AML-193 (cell line): ENCODE measurements at places on chromosomes 16 and 17.

- DNase-seq: no peak
These were observed 5.3 kb downstream of the PAQR4 start for GRCh38 chr16:2974319-2975056.

DNA sequence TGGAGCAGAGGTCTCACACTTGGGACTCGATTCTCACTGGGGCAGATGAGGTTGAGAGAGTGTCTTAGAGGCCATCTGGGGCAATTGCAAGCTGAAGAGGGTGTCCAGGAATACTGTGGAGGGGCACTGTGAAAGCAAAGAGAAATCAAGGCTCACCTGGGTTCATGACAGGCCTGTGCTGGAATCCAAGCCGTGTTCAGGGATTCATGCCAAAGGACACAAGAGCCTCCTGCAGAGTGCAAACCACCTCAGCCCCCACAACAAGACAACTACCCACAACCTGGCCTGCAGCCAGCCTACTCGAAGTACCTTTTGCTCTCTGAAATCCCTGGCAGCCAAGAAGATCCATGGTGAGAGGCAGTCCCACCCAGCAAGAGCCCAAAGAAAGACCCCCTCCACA is 2334.2 kb downstream of the TP53TG3F start:
- no peak for DNase-seq

- no peak for DNase-seq
These were observed 34.5 kb upstream of the MEOX1 start for GRCh38 chr17:43695970-43696865.

DNA sequence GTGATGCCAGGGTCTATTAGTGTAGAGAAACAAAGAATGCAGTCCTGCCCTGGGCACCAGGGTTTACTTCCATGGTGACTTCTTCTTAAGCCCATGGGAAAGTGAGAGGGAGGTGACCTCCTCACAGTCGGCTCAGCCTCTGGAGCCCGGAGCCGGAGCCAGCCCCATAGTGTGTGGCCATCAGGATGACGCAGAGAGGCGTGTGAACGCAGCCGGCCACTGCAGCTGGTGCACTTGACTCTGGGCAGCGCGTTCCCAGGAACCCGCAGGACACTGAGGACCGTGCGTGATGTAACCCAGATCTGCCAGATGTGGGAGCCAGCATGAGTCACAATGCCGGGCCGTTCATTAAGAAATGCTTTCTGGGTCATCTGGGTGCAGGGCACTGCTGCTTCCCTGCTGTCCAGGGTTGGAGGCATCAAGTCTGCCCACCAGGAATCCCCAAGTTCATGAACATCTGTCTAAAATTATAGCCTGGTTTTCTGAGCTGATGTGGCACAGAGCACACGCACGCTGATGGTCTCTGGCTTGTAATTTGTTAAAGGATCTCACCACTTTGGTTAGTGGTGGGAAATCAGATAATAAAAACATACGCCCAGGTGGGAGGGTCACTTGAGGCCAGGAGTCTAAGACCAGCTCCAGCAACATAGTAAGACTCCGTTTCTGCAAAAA is 114.1 kb downstream of the PITPNC1 start:
- DNase-seq: no peak

GRCh38 chr17:43021741-43022512 is at the start of gene VAT1:
Gene VAT1, minus strand, starts transcription at chr17:43022385. Its CDS starts 63 bp downstream, at chr17:43022322.
- peak; percentile 78 for DNase-seq

GRCh38 chr17:38421171-38421841 is 7.0 kb upstream of the ARHGAP23 start:
- DNase-seq: no peak

DNA sequence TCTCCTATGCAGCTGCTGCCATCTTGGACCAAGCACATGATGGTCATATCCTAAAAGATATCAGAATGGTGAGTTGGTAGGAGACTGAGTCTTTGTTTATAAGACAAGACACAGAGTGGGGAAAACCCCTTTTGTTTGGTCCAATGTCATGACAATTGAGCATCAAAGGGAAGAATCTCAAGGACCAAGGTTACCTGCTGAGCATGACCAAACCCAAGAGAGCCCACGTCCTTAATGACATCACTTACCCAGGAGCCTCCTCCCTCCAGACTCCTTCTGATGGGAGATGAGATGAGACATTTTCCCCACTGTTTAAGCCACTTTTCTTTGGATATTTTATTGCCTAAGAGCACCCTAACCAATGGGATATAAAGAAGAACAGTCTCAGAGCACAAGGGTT is 478.1 kb downstream of the NPIPA7 start:
- DNase-seq: no peak

DNA sequence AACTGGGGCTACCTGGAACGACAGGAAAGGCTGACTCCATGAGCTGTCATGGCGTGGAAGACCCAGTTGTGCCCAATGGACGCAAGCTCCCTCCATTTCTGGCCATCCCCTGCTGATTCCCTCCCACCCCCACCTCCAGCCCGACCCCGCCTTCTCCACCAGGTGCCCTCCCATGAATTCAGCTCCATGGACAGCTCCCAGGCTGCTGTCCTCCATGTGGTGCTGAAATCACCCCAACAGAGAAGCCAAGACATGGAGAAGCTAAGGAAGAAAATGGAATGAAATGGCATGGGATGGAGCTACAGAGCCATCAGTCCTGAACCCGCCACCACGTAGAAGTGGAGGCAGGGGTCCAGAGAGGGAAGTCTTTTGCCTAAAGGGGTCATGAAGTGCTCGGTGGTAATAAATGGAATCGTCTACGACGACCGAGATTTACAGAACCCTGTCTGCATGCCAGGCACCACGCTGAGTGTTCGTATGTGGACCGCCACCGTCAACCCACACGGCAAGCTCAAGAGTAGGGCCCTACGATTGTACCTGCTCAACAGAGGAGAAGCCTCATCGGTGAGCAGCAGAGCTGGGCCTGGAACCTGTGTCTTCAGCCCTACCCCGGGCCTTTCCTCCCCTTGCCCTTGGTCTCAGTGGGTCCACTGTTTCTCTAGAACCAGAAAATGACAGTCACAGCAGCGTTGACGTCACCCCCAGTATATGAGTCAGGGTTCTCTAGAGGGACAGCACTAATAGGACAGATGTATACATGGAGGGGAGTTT is 9.3 kb upstream of the ZC3H18 start:
- no peak for DNase-seq

DNA sequence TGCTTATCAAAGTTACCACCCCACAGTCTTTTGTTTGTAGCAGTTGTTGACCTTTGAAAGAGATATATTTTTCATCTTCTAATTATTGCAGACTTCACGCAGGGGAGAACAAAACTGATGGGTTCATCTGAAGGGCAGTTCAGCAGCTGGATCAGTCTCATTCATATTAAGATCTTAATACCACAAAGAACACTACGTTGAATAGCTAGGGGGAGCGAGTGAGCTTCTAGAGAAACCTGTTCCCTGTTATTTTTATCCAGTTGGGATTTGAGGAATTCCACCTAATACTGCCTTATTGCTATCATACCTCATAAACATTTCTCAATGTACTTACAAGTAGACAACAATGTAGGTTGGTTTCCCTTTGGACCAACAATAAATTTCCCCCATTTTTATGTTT is 306.1 kb upstream of the KIF2B start:
- no peak for DNase-seq

DNA sequence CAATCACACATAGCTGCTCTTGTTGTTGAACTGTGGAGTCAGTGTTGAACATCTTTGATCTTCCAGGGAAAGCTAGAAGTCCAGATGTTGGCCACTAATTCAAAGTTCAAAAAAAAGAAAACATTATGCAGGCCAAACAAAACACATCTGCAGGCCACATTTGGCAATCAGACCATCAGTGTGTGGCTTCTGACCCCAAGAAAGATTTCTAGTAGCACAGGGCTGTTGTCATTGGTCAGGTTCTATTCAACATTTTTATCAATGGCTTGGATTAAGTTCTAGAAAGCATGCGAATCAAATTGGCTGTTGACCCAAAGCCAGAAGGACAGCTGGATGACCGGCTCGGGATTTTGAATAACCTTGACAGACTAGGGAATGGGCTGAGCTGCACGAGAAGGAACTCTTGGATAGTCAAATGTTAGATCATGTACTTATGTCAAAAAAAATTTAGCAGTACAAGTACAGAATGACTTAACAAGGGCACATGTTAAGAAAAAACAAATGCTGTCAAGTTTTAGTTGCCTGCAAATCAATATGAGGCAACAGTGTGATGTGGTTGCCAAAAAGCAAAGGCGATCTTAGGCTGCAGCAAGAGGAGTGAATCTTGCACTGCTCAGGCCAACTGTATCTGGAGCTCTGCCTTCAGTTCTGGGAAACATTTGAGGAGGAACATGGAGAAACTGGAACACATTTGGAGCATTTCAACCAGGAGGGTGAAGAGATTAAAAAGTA is 187.6 kb downstream of the RGS9 start:
- DNase-seq: no peak

GRCh38 chr17:16415031-16415924 is at the start of gene TRPV2:
Gene TRPV2, plus strand, starts transcription at chr17:16415571. Its CDS starts 2,098 bp downstream, at chr17:16417669.
- DNase-seq: no peak
